Naive thymus-derived CD4-positive, alpha-beta T cell (primary cell): ENCODE measurements at places on chromosomes 11 and 22. TPM values are rescaled to one million over a fixed set of nuclear protein-coding genes. Genes with fewer than 3 reads are reported as not detected.
A peak's percentile ranks its signal among the peaks of the same experiment; 100 is the strongest.

The MISFA gene
- total RNA-seq: not detected

DNA sequence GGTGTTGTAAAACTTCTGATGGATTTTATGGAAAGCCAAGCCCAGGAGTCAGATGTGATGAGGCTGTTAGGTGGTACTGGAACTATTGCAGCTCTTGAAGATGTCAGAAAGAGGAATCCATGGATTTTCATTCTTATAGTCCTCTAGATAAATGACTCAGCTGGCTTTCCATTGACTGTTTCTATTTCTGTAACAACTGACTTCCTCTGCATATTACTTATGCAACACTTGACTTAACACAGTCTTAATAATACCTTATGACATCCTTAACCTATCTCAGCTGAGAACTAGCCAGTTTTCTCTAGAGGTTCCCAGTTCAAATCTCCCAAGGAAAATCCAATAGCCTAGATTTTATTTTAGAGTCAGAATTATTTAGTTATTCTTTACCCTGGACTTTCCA, 263.8 kb downstream of the LUZP2 start:
- no peak overlapping the region for H3K27ac ChIP-seq
- H3K36me3 ChIP-seq: no peaks in the 10 kb centered on the region
- H3K4me3 ChIP-seq: no peak overlapping the region
- H3K4me1 ChIP-seq: no peaks in the 10 kb centered on the region

DNA sequence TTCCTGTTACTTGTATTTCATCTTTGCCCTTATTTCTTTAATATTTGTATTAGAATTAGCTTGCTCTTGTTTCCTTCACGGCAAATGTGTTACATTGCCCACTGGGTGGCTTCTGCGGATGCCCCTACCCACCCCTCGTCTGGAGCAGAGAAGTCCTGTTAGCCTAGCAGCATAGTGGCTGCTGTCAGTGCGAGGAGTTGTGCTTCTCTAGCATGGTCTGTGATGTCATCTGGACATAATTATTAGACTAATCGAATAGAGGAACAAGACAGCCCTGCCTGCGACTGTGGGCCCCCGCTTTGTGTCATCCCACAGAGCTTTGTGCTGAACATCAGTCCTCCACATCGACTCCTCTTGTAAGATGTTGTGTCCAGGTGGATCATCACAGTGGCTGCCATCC, 74.5 kb downstream of the PPP6R3 start:
- peaks cover 6% of the 10 kb centered on the region for H3K4me1 ChIP-seq
- no peaks in the 10 kb centered on the region for H3K27me3 ChIP-seq
- H3K36me3 ChIP-seq: peaks cover 3% of the 10 kb centered on the region
- H3K27ac ChIP-seq: no peak overlapping the region
- no peak for DNase-seq

GRCh38 chr11:128759597-128759996, 65.7 kb downstream of the FLI1 start:
- no peak for DNase-seq
- H3K36me3 ChIP-seq: peaks cover 27% of the 10 kb centered on the region
- no peak overlapping the region for H3K4me3 ChIP-seq
- H3K27me3 ChIP-seq: no peaks in the 10 kb centered on the region
- H3K4me1 ChIP-seq: peaks cover 22% of the 10 kb centered on the region
- peak overlapping the region; percentile 7 for H3K27ac ChIP-seq

The CDON gene
- 4.8 TPM for total RNA-seq

The TRPM5 gene
- 0.05 TPM in 1 of 2 replicates, not detected in the other for total RNA-seq

GRCh38 chr22:36658900-36659299, 44.7 kb downstream of the CACNG2 start:
- H3K27me3 ChIP-seq: no peaks in the 10 kb centered on the region
- no peak for DNase-seq
- no peak overlapping the region for H3K27ac ChIP-seq
- no peak overlapping the region for H3K4me3 ChIP-seq
- no peaks in the 10 kb centered on the region for H3K4me1 ChIP-seq

The FAM180B gene
- 0.21 TPM for total RNA-seq

- H3K4me3 ChIP-seq: no peak overlapping the region
- DNase-seq: no peak
- no peaks in the 10 kb centered on the region for H3K4me1 ChIP-seq
Observed at GRCh38 chr11:17766073-17766359, 31.4 kb downstream of the KCNC1 start.

GRCh38 chr11:117394221-117394925, 66.7 kb downstream of the CEP164 start:
- H3K27me3 ChIP-seq: no peaks in the 10 kb centered on the region
- no peak overlapping the region for H3K27ac ChIP-seq
- no peaks in the 10 kb centered on the region for H3K4me1 ChIP-seq
- DNase-seq: no peak

GRCh38 chr11:71992136-71992730, 6.5 kb upstream of the IL18BP start:
- DNase-seq: no peak
- no peak overlapping the region for H3K27ac ChIP-seq
- no peak overlapping the region for H3K4me3 ChIP-seq
- no peaks in the 10 kb centered on the region for H3K4me1 ChIP-seq

DNA sequence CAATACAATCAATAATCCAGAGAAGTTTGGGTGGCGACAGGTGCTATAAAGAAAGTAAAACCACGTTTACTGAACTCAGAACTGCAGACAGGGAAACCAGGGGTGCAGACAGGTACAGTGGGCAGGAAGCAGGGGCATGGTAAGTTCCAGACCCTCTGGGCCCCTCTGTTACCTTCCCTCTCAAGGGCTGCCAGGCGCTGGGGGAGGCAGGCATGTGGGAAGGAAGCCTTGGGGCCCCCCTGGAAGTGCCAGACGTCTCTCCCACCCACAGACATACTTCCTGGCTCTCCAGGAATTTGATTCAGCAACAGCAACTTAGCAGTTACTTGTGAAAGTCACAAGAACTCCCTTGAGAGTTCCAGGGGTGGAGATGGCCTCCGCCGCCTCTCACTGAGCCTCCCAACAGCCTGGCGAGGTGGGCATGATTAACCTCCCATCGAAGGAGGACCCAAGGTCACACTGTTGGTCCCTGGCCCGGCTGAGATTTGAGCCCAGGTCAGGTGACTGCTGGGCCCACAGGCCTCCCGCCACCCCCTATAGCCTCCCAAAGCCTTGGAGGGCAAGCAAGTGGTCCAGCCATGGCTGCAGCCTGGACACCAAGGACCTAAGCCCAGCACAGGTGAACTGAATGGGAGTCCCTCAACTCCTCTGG, 14.1 kb upstream of the TSKU start:
- no peak overlapping the region for H3K27ac ChIP-seq
- DNase-seq: no peak
- peaks cover 7% of the 10 kb centered on the region for H3K4me1 ChIP-seq
- no peak overlapping the region for H3K4me3 ChIP-seq
- H3K27me3 ChIP-seq: no peaks in the 10 kb centered on the region
- no peaks in the 10 kb centered on the region for H3K36me3 ChIP-seq

DNA sequence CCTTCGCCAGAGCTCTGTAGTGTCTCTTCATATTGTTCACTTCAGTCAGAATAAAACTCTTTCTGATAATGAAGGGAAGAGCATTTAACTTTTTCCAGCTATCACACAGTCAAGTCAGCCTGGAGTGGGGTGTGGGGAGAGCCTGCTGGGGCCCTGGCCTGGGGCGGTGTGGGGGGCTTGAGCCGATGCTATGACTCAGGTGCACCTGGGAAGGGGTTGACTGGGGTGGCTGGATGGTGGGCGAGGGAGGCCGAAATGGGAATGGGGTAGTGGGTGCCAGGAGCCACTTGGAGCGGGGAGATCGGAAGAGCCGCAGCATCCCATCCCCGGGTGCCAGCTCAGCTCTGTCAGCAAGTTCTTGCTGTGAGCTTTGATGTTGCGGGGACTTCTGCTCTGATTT, 100.9 kb downstream of the NXPE2 start:
- H3K36me3 ChIP-seq: no peaks in the 10 kb centered on the region
- H3K27ac ChIP-seq: no peak overlapping the region
- no peak overlapping the region for H3K4me3 ChIP-seq
- no peaks in the 10 kb centered on the region for H3K27me3 ChIP-seq

DNA sequence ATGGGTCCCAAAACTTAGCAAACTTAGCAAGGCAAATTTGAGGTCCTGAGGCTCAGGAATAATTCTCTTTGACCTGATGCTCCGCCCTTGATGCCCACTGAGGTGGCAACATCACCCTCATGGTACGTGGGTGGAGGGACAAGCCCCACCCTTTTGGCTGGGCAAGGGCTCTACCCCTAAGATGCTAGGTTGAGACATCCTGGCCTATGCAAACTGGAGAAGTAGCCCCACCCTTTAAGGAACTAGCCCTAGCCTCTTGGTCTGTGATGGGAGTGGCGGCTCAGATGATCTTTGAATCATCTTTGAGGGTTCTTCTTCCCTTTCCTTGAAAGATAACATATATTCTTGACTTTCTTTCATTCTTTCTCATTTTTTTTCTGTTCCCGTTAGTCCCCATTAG, 32.9 kb downstream of the CABIN1 start:
- peaks cover 8% of the 10 kb centered on the region for H3K4me1 ChIP-seq
- peaks cover 8% of the 10 kb centered on the region for H3K36me3 ChIP-seq
- no peak for DNase-seq
- no peak overlapping the region for H3K27ac ChIP-seq

The APOL4 gene
- total RNA-seq: not detected

GRCh38 chr11:73321604-73322381, 13.7 kb downstream of the ARHGEF17 start:
- no peaks in the 10 kb centered on the region for H3K4me1 ChIP-seq
- H3K27ac ChIP-seq: no peak overlapping the region
- no peak for DNase-seq

The INS gene
- total RNA-seq: not detected

The VSIG10L2 gene
- total RNA-seq: not detected in 2 replicates

The ZNF70 gene
- 3.1 TPM for total RNA-seq
